ENCODE measurements at places on chromosomes 1 and 21.
A peak's percentile ranks its signal among the peaks of the same experiment; 100 is the strongest.

DNA sequence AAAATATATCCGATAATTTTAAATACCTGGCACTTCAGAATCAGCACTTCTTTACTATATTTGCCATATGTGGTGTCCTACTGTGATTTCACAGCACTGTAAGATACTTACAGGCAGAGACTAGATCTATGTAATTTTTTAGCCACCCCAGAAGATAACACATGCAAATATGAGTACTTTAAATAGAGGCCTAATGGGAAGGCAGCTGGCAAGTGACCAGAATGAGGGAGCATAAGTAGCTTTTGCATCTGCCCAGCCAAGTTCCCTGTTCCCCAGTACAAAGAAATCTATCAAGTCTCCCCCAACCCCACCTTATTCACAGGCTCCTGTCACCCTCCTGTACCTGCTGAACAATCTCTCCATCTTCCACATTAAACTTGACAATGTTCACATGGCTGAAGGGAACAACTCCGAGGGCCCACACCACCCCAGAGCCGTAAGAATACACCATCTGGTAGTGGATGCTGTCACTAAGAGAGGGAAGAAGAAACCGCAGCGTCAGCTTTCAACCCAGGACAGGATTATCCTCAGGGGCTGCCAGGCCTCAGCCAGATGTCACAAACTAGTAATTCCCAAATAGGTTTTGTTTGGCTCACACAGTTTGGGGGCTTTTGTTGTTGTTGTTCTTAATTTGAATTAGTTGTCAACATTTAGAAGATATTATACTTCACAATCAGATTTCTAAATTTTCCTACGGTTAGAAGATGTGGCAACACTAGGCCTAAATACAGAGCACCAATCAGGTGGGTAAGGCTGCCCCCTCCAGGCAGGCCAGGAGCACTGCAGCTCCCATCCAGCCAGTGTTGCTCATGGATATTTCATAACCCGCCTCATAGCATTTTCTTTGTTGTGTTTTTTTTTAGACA is 10.4 kb downstream of the EMC1 start:
- peak; percentile 25 for DNase-seq

DNA sequence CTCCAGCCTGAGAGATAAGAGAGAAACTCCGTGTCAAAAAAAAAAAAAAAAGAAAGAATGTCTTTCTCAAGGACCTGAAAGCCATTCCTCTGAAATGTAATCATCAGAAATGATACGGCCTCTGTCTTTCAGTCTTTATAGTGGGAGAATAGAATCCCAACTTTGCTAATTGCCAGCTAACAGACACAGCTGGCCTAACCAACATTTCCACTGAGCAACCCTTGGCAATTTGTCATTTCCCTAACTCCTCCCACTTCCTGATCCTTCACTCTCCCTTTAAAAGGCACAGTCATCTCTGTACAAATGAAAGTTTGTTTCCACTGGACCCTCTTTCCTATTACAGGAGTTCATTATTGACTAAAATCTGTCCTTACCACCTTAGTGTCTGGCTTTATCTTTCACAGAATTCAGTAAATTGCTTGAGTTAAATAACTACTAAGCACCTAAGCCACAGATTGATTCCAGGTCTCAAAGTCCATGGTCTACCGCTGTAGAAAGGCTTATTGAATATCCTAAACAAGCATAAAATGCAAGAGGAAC is 4.3 kb upstream of the CBR1 start:
- no peak for DNase-seq

- DNase-seq: no peak
Observed at GRCh38 chr1:61138921-61139774, 56.8 kb downstream of the NFIA start.

DNA sequence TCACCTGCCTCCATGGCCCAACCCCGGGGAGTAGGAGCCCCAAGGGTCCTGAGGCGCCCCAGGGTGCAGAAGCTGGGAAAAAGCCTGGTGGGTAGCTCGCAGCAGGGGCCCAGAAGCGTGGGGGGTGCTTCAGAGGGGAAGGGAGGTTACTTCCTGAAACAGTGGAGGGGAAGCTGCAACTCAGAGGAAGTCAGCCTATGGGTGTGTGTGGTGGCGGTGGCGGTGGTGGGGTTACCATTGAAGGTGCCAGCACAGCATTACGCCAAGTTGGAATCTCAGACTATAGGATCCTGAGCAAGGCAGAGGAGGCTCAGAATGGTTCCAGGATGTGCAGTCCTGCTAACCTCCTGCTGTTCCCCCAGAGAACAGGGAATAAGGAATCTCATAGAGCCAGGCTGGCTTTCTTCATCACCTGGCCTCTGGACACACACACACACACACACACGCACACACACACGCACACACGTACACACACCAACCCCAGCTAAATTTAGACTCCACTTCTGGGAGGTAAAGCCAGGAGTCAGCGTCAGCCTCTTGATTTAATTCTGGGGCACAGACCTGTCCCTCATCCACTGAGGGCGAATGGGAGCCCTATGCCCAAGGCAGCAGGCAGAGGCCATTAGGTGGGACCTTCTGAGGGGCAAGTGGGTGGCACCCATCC is 1.3 kb downstream of the DENND4B start:
- peak; percentile 78 for DNase-seq

DNA sequence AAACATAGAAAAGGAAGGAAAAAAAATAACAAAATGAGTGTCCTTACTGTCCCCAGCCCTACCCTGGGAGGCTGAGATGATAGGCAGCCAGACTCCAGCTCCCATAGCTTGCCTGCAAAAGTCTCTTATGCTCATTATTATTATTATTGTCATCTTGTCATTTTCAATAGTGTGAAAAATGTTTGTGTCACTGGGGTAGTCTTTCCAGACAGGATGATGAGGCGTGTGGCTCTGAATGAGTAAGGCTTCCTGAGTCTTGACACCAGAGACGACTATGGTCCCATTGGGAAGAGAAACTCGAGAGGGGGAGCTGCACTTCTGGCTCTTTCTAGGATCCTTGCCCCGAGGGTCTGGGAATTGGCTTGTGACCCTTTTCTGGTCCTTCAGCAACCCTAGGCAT is 1.1 kb upstream of the CYB561D1 start:
- no peak for DNase-seq

DNA sequence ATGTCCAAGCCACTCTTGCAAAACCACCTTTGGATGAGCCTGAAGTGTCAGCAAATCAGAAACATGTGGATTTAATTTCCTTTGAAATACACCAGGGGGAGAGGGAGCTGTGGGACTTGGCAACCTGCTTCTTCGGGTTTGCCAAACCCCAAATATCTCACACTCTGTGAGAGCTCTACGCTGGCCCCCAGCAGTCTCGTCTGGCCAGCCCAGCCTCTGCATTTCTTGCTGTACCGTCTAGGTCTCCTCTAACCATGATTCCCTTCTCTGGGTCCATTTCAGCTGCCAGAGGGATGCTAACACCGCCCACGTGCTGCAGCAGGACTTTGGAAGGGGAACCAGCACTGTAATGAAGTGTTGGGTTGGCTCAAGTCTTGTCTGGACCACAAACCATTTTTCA is 114.6 kb downstream of the MRPS6 start:
- no peak for DNase-seq

DNA sequence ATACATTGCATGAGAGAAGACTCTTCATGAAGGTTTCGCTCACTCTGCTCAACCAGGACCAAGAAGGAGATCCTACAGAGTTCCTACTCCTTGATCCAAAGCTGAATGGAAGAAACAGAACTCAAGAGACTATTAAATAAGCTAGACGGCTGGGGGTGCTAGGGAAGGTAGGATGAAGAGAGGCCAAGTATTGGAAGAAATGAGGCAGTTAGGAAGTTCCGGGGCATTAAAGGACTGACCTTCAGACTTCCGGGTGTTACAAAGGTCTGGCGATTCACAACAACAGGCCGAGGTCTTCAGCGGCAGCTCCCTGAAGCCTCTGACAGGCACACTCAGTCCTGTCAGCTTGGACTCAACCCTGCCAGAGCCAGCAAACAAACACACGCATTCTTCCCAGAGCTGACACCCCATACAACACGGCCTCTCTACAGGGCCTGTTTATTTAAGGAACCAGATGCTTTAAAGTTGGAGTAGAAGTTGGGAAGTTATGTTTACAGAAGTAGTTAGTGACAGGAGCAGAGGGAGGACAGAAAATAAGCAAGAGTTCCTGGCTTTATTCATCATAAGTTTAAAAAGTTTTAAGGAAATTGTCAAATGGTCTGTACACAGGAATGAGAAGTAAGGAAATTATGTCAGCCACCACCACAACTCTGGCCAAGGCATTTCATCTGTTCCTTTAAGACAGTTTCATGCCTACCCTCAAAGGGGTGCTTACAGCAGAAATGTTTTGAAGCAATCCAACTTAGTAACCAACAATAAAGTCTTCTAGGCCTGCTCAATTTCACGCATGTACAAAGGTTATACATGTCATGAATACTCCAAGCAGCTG is 4.7 kb downstream of the SORT1 start:
- no peak for DNase-seq

DNA sequence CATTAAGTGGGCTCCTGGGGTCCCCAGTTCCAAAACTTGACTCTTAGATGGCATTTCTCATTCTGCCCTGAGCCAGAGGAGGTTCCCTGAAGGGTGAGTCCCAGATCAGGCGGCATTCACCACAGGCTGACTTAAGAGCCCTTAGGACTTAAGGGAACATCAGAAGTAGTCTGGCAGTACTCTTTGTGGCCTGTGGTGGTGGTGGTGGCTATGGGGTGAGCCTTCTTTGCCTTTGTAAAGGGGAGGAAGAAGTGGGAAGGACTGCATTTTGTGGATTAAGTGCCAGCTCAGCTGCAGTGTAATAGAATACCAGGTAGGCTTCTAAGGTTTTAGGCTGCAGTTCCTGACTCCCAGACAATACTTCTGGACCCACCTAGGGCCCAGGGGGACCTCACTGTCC is 186.5 kb upstream of the KCTD3 start:
- no peak for DNase-seq

DNA sequence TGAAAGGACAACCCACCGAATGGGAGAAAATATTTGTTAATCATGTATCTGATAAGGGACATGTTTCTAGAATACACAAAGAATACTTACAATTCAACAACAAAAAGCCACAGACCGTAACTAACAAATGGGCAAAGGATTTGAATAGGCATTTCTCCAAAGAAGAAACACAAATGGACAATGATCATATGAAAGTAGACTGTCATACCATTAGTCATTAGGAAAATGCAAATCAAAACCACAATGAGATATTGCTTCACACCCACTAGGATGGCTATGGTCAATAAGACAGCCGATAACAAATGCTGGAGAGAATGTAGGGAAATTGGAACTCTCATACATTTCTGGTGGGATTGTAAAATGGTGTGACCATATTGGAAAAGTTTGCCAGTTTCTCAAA is 367.2 kb upstream of the SGIP1 start:
- DNase-seq: no peak
